ENCODE measurements at places on chromosomes 5 and 9.

GRCh38 chr9:16871336-16872151 is 1.1 kb upstream of the BNC2 start:
- DNase-seq = no peak

GRCh38 chr5:103941596-103941995 is 379.0 kb upstream of the NUDT12 start:
- DNase-seq = no peak

DNA sequence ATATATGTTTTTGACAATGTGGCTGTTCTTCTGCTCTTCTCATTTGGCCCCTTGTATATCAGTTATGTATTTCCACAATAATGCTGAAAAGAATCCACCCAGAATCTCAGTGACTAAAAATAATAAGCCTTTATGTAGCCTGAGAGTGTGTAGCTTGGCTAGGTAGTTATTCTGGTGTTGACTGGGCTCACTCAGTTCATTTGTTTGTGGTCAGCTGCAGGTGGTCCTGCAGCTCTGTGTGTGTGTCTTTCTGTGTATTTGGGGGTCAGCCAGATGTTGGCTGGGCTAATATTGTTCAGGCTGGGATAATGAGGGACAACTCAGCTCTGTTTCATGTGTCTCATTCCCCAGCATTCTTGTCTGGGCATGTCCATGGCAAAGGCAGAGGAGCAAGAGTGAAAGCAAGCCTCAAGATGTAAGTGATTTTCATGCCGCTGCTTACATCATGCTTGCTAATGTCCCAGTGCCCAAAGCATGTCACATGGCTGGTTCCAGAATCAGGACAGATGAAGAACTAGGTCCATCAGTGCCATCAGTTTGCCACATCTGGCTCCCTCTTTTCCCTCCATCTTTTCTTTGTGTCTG is 162.8 kb downstream of the KCTD16 start:
- DNase-seq = no peak

GRCh38 chr5:101728933-101729332 is 567.2 kb downstream of the SLCO4C1 start:
- no peak for DNase-seq
